Kasumi-1 (cell line): ENCODE measurements at places on chromosomes 2 and 18.

DNA sequence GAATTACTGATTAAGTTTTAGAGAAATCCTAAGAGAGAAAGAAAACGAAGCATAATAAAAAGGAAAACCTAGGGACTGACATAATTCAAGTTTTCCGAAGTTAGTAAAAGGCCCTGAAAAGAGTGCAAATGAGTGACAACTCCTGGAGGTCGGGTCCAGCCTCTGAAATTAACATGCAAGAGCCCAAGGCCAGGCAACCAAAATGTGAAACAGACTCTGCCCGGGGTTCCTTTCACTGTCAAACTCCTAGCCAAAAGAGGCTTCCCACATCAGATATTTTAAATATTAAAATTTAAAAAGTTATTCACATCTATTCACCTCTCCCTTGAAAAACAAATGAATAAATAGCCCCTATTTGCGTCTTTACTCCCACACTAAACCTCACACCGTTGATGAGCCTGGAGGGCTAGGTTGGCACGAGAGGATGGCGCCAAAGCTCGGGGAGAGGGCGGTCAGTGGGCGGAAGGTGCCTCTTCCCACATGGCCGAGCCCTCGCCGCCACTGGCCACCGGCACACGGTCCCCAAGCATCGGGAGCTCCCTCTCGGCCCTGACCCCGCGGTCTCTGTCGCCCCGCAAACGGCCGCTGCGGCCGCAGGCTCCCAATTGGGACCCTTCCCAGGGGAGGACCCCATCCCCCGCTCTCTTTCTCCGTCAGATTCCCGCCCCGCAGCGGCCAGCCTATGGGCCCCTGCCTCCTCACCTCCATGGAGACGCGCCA is 630 bp downstream of the PPM1G start:
- DNase-seq, result peak; percentile 33

GRCh38 chr2:8803658-8804379 is 33.6 kb downstream of the KIDINS220 start:
- peak; percentile 6 for DNase-seq

GRCh38 chr2:148978706-148979105 is 59.8 kb upstream of the LYPD6B start:
- no peak for DNase-seq

DNA sequence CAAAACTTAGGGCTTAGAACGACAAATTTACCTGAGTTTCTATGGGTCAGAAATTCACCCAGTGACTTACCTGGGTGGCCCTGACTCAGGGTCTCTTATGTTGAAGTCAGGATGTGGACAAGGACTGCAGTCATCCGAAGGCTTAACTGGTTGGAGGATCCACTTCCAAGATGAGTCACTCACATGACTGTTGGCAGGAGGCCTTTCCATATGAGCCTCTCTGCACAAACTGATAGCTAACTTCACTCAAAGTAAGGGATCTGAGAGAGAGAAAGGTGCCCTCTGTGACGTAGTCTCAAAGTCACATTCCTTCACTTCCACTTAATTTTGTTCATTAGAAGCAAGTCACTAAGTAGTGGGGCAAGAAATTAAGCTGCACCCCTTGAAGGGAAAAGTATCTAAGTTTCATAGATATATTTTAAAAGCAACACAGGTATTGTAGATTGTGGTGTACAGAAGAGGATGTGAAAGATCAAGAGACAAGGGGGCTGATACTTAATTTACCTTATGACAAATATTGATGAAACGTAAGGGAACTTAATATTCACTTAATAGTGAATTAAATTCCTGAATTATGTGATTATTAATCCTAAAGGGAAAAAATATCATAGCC is 48.4 kb downstream of the TANK start:
- DNase-seq, result no peak

GRCh38 chr18:21672521-21673267 is 31.9 kb downstream of the ABHD3 start:
- no peak for DNase-seq

GRCh38 chr2:95024960-95025405 is 525 bp upstream of the MAL start:
- DNase-seq, result no peak

DNA sequence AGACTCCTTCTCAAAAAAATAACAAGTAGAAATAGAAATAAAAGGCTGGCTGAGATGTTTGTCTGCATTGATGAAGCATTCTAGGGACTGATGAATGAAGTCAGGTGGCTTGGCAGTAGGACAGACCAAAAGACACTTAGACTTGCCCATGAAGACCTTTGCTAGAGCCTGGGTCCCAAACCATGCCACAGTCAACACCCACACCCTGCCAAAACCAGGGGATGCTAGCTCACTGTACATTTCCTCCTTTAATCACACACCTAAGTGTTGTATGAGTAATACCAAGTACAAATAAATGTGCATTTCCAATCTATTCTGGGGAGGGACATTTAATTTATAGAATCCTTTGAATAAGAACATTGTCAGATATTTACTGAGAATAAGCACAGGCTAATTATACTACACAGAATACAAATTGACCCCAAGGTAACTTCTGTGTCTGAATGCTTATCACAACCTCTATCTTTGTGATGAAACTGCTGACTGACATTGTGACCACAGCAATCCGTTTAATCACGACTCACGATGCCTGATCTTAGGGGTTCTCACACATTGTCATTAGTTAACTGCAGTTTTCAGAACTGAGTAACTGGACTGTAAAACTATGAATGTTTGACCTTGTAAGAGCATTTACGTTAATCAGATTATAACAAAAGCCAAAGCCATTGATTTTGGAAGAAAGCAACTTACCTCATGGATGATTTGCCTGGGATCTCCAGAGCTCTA is 10.5 kb upstream of the NOL10 start:
- no peak for DNase-seq

DNA sequence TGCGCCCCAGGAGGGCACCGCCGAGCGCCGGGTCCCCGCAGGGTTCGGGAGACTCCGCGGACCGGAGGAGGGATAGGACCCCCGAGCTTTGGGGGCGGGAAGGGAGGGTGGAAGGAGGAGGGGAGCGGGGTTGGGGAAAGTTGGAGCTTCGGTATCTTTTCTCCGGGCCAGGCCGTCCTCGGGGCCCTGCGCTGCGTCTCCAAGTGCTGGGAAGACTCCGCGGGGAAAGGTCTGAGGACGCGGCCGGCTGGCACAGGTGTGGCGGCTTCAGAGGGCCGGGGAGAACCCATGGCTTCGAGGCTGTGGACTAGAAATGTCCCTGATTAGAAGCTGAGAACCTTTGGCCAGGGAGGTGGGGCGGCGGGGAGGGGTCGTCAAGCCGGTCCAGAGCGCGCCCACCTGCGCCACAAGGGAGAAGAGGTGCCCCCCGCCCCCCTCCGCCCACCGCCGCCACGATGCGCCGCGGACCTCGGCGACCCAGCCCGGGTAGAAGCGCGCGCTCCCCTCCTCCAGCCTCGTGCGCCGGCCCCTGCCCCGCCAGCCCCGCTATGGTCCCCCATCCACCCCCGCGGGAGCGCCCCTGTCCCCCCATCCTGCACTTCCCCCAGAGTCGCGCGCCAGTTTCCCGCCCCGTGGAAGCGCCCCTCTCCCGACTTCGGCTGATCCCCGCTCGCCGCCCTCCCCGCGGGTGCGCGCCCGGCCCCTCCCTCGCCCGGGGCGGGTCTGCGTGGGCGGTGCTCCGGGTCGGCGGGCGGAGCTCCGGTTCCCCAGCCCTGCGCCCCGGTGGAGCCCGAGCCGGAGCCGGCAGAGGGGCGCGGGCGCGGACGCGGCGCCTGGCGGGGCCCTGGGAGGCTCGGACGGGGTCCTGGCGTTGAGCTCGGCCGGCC is at the start of gene SNTG2:
Gene SNTG2, plus strand, starts transcription at position 770 of the 887 bp plus-strand sequence. CDS start 148 bp downstream, outside the sequence.
- DNase-seq, result no peak

DNA sequence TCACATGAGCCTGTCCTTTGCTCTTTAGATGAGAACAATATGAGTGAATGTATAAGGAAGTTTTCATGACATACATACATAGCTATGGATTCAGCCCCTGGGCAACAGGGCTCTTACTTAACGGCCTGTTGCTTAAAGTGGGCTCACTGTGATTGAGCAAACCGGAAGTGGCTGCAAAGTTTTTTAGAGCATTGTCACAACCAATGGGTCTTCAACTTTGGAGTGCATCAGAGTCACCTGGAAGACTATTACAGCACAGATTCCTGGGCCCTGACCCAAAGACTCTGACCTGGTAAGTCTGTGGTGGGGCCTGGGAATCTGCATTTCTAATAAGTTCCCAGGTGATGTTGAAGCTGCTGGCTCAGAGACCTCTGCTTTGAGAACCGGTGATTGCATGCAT is 106.3 kb upstream of the SEC11C start:
- DNase-seq, result no peak

- no peak for DNase-seq
These were observed 35.7 kb downstream of the KANSL3 start for GRCh38 chr2:96602330-96602823.

GRCh38 chr2:55763721-55764120 is 70.1 kb upstream of the PNPT1 start:
- no peak for DNase-seq

GRCh38 chr2:224036731-224037361 is 2.2 kb downstream of the SERPINE2 start:
- DNase-seq, result no peak

- DNase-seq, result peak; percentile 62
These were observed 146.3 kb downstream of the WDSUB1 start for GRCh38 chr2:159140070-159140769.

- no peak for DNase-seq
These were observed 237.3 kb downstream of the C1D start for GRCh38 chr2:67825476-67825875.

DNA sequence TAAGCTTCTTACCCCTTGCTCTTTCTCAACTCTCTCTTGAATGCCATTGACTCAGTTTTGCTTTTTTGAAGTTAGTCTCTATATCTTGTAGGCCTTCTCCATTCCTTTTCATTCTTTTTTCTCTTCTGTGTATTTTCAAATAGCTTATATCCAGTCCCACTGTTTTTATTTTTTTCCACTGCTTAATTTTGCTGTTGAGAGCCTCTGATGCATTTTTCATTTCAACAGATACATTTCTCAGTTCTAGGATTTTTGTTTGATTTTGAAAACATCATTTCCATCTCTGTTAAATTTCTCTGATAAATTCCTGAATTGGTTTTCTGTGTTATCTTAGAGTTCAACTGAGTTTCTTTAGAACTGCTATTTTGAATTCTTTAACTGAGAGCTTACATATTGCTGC is 45.9 kb downstream of the MIB1 start:
- DNase-seq, result no peak

DNA sequence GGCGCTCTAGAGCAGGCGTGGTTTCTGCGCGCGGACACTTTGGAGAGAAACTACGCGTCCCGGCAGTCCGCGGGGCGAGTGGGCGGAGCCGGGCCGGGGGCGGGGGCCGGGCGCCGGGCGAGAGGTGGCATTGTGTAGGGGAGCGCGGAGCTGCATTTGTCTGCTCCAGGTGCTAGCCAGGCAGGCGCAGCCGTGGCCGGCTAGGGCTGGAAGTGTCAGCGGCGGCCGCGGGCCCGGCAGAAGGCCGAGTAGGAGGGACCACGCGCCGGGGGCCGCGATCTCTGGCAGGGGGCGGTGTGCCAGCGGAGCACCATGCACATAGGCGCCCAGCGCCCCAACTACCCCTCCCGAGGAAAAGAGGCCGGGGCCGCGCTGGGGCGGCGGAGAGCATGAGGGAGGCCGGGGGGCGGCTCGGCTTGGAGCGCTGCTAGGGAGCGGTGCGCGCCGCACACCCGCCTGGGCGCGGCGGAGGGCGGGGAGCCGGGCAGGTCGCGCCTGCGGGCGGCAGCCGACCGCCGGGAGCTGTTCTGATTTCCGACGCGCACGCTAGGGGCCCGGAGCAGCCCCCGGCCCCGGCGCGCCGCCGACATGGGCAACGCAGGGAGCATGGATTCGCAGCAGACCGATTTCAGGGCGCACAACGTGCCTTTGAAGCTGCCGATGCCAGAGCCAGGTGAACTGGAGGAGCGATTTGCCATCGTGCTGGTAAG is at the start of gene FMNL2:
Gene FMNL2, plus strand, starts transcription at position 159 of the 710 bp plus-strand sequence.
- peak; percentile 91 for DNase-seq

GRCh38 chr2:173968551-173968950 is 3.4 kb upstream of the SP3 start:
- DNase-seq, result peak; percentile 40

- DNase-seq, result no peak
These were observed 86.7 kb upstream of the KLF7 start for GRCh38 chr2:207252416-207252815.

DNA sequence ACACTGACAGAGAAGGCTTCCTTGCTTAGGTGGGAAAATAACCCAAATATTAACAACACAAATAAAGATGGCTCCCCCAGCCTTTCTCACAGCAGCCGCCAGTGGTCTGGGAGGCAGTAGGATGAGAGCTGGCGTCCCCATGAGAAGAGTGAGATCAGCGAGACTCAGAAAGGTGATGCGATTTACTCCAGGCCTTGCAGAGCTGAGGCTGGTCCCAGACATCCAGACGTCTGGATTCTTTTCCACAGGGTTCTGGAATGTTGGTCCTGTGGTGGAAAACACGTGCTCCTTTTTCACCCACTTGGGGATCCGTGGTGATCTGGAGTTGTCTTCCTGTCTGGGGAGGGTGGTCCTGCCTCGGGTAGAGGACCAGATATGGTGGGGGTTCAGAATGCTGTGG is 190.6 kb downstream of the CTIF start:
- no peak for DNase-seq

DNA sequence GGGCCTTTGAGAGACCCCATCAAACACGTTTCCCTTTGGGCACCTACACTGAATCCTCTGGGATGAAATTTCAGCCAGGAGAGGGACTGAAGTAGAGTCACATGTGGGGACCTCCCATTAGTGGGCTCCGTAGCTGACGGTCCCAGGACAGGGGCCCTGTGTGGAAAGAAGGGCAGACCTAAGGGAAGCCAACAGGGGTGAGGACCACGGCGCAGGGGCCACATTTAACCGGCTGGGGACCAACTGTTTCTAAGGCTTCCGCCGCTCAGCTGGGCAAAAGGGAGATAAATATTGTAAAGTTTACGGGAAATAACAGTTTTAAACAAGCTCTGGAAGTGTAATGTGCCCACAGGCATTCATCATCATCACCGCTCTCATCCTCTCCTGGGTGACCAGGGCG is 42.7 kb downstream of the RRM2 start:
- DNase-seq, result no peak

- no peak for DNase-seq
These were observed 38.3 kb downstream of the SLC40A1 start for GRCh38 chr2:189542145-189542882.

- no peak for DNase-seq
These were observed 144.2 kb downstream of the ALK start for GRCh38 chr2:29777161-29777560.

DNA sequence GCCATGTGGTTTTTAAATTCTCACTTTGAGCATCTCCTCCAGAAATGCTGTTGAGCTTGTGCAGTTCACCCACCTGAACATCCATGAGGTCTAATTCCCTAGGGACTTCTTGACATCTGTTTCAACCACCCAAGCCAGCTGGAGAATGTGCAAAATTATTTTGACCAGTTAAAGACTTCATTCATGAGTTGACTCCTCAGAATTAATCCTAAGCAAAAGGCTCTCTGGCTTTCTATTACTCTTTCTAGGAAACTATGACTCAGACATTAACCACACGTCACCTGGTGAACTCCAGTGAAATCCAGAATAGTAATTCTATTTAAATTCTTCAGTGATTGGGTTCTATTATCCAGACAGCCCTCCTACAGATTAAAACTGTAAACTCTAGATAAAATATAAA is 247.5 kb downstream of the NBAS start:
- no peak for DNase-seq
